ENCODE measurements at places on chromosomes 13 and 19. TPM values are rescaled to one million over a fixed set of nuclear protein-coding genes. Genes with fewer than 3 reads are reported as not detected.

Gene ZFP82
- 7.3 TPM for total RNA-seq

Gene FAM216B
- total RNA-seq: not detected

DNA sequence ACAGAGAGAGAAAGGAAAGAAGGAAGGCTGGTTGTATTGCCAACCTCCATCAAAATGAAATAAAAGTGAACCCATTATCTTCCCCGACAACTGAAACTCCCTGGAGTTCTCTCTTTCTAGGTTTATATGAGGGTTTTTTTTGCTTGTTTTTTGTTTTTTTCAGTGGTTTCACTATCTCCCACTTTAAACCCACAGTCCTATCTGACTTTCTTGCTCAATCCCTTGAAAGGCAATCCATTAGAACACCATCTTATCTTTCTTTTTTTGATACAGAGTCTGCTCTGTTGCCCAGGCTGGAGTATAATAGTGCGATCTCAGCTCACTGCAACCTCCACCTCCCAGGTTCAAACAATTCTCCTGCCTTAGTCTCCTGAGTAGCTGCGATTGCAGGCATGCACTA is 158.0 kb upstream of the MIR17HG start:
- no peak overlapping the region for H3K4me3 ChIP-seq
- H3K4me1 ChIP-seq: no peaks in the 10 kb centered on the region
- no peaks in the 10 kb centered on the region for H3K36me3 ChIP-seq
- H3K27me3 ChIP-seq: no peaks in the 10 kb centered on the region
- DNase-seq: no peak

GRCh38 chr13:66745307-66745706 is 484.8 kb downstream of the PCDH9 start:
- no peak overlapping the region for H3K4me3 ChIP-seq
- no peaks in the 10 kb centered on the region for H3K27me3 ChIP-seq
- DNase-seq: no peak
- no peaks in the 10 kb centered on the region for H3K4me1 ChIP-seq
- H3K27ac ChIP-seq: no peak overlapping the region

Measured in stomach (tissue), 19 donors.